ENCODE measurements at places on chromosomes 13 and 19. TPM values are rescaled to one million over a fixed set of nuclear protein-coding genes. Genes with fewer than 3 reads are reported as not detected.

The PSG3 gene
- not detected for total RNA-seq

The NPAS1 gene
- total RNA-seq, result 0.26 TPM

The FBXO27 gene
- 3.6 TPM for total RNA-seq

The LSM7 gene
- 43.1 TPM for total RNA-seq

The OR10H1 gene
- not detected for total RNA-seq

The GRK1 gene
- not detected for total RNA-seq

DNA sequence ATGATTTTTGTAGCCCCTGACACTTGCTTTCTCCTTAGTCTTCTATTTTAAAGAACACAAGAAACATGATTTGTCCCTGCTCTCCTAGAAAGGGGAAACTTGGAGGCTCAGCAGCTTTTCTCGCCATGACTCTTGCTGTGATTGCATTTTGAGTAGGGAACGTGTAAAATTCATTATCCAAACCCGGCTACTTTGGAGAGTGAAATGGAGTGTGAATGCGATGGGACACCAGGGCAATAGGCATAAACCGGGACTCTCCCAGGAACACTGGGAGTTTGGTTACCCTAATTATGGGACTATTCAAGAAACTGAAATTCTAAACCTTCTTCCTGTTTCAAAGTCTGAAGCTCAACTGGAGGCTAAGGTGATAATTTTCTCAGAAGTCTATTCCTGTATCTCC lies 181.7 kb upstream of the RFC3 start:
- DNase-seq, result no peak

DNA sequence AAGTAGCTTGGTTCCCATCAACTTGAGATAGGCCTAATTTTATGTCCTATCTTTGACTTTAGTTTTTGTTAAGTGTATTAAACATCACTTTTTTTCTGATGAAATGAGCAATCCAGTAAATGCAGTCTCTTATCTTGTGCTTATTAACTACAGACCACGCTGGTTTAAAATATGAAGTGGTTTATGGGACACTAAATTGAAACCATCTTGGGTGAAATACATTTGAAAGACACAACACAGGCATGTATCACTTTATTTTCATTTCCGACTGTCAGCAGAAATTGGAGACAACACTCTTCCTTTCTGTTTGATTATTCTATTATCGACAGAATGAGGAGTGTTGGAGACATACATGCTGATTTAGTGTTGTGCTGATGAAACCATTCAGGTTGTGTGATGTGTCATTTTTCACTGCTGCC lies 447.7 kb downstream of the GPC6 start:
- no peak for DNase-seq

GRCh38 chr13:85419611-85420010 lies 379.6 kb downstream of the SLITRK6 start:
- no peak for DNase-seq

DNA sequence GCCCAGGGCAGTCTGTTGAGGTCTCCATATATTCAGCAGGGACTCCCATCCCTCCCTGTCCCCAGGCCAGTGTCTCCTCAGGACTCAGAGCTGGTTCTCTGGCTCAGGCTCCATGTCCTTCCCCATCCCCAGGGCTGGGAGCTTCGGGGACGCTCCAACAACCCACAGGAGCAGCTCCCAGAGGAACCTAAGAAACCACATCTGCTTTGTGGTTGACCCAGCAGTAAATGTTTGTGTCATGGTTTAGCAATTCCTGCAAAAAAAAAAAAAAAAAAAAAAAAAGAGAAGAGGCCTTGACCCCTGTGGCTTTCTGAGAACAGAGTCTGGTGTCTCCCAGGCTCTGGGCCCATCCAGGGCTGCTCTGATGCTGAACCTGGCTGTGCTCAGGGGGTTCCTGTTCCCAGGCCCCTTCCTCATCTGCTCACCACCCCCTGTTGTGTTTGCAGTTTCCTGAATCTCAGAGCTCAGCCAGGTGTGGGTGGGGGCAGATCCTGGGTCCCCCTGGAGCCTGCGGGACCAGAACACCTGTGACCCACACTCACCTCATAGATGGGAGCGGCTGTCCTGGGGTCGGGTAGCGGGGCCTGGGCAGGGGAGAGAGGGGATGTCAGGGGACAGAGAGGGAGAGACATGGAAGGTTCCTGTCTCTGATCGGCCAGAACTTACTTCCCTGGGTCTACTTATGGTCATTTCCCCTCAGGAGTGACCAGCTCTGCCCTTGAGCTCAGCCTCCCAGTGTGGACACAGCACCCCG lies 25.2 kb upstream of the CEACAM1 start:
- peak; percentile 53 for DNase-seq

- peak; percentile 55 for DNase-seq
Observed at GRCh38 chr19:52566588-52566987, 3.5 kb upstream of the ZNF701 start.

DNA sequence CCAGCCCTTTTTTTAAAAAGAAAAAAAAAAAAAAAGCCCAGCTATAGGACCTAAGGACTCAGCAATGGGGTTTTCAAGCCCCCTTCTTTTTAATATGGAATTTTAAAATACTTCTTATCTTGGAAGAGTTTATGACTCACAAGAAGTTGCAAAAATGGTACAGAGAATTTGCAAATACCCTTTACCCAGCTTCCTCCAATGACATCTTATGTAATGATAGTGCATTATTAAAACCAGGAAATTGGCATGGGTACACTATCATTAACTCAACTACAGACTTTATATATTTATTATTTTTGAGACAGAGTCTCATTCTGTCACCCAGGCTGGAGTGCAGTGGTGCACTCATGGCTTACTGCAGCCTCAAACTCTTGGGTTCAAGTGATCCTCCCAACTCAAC lies 16.1 kb downstream of the TMEM38A start:
- DNase-seq, result no peak

DNA sequence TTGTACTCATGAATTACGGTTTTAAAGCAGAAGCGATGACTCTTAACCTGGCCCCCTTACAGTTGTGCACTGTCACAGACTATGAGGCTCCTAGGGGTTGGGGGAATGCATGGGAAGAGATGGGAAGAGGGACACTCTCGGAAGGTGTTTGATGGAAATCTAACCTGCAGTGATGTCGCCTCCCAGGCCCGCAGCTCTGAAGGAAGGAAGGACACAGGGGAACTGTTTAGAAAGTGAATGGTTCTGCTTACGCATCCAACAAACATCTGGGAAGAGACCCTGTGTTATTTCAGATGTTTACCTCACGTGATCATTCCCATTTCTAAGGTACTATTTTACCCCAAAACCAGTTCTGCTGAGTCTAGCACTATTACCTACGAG lies 48.0 kb upstream of the SLC7A9 start:
- DNase-seq, result no peak

- no peak for DNase-seq
Observed at GRCh38 chr13:28553971-28554370, 59.0 kb upstream of the FLT1 start.

GRCh38 chr13:90857921-90858320 lies 489.6 kb upstream of the MIR17HG start:
- DNase-seq, result no peak

GRCh38 chr13:113358653-113359190 lies 5.2 kb downstream of the GRTP1 start:
- DNase-seq, result peak; percentile 72

- DNase-seq, result no peak
Observed at GRCh38 chr13:114219392-114219791, 15.3 kb upstream of the CDC16 start.

GRCh38 chr19:44112802-44113137 lies 429 bp upstream of the ZNF225 start:
- DNase-seq, result no peak

DNA sequence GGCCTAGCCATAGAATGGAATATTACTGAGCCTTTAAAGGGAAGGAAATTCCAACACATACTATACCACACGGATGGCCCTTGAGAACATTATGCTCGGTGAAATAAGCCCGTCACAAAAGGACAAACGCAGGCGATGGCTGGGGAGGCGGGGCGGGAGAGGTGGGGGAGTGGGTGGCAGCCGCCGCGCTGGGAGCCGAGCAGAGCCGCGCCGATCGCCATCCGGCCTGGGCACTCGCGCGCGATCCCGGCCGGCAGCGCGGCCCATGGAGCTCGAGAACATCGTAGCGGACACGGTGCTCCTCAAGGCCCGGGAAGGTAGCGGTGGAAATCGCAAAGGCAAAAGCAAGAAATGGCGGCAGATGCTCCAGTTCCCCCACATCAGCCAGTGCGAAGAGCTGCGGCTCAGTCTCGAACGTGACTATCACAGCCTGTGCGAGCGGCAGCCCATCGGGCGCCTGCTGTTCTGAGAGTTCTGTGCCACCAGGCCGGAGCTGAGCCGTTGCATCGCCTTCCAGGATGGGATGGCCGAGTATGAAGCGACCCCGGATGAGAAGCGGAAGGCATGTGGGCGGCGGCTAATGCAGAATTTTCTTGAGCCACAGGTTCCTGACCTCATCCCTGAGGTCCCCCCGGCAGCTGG lies 140.1 kb downstream of the ZDHHC20 start:
- peak; percentile 17 for DNase-seq

GRCh38 chr19:7200736-7201135 lies 93.5 kb downstream of the INSR start:
- DNase-seq, result no peak

DNA sequence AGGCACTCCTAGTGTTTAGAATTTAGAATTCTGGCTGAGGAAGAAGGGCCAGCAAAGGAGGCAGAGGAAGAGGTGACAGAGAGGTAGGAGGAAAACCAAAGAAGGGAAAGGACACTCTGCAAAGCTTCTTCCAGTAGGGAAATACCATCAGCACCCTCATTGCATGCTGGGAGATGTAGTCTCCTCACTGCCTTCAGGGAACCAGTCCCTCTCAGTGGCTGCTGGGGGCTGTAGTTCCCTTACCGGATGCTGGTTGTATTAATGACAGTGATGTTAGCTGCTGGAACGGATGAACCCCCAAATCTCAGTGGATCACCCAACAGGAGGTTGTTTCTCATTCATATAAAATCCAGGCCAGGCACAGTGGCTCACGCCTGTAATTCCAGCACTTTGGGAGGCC lies 10.1 kb downstream of the GRIN2D start:
- DNase-seq, result peak; percentile 64

DNA sequence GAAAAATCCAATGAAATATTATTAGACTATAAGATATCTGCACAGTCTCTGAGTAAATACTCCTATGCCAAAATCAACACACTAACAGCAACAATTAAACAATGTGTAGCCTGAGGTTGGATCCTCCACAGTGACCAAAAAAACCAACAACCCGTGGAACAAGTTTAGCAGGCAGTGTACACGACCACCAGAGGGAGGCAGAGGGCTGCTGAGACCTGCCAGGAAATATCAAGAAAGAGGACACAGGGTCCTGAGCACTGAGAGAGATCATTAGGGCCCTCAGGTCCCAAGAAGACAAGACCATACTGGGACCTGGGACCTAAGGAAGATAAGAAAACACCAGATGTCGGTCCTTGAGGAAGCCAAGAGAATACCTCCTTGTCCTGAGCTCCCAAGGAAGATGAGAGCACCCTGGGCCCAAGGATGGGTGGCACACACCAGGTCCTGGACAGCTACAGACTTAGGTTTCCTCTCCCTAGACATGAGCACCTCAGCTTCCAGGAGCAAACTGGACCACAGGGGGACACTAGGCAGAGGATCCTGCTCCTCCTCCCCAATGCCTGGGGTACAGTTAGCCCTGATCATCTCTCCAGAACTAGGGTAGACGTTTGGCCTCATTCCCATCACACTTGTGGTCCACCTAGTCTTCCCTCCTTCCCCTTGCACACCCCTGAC lies 822 bp upstream of the ZNF274 start:
- peak; percentile 20 for DNase-seq

DNA sequence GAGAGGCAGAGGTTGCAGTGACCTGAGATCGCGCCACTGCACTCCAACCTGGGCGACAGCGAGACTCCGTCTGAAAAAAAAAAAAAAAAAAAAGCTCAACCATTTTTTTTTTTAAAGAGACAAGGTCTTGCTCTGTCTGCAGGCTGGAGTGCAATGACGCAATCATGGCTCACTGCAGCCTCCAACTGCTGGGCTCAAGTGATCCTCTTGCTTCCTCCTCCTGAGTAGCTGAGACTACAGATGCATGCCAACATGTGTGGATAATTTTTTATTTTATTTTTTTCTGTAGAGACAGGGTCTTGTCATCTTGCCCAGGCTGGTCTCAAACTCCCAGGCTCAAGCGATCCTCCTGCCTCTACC lies 10.3 kb downstream of the EHD2 start:
- DNase-seq, result peak; percentile 93
